Tibial nerve (tissue), 4 donors: ENCODE measurements at places on chromosomes 4 and X.
A peak's percentile ranks its signal among the peaks of the same experiment; 100 is the strongest.

- DNase-seq, result no peak
- H3K4me1 ChIP-seq, result no peaks in the 10 kb centered on the region
- no peak overlapping the region for H3K27ac ChIP-seq
- no peaks in the 10 kb centered on the region for H3K27me3 ChIP-seq
- no peaks in the 10 kb centered on the region for H3K36me3 ChIP-seq
Observed at GRCh38 chr4:31334086-31334910, 614.1 kb downstream of the PCDH7 start.

DNA sequence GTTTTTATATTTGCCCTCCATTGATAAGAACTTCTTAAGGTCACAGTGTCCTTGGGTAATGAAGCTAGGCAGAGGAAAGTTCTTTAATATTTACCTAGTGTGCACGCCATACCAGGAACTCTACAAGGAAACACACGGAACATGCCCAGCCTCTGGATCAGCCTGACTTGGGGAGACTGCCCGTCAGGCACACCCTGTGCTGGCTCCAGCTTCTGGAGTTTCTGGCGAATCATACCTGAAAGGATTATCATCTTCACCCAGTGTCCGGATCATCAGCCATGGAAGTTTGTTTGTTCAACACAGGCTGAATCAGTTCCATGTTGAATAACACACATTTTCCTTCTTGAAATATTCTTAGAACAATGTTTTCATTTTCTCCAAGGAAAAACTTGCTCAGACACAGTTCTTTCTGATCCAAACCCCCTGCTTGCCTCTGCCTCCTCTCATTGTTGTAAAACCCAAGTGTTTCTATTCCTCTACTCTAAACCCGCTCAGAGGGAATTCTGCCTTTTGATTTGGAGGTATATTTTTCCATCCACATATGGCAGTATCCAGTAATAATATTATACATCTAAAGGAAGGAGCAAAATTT, 176.7 kb downstream of the SHROOM3 start:
- H3K27me3 ChIP-seq, result no peaks in the 10 kb centered on the region
- no peaks in the 10 kb centered on the region for H3K36me3 ChIP-seq
- no peak overlapping the region for H3K27ac ChIP-seq
- peak; percentile 19 for DNase-seq
- H3K4me3 ChIP-seq, result no peak overlapping the region

GRCh38 chrX:108309144-108309543, 129.1 kb downstream of the COL4A6 start:
- no peak overlapping the region for H3K4me3 ChIP-seq
- DNase-seq, result no peak
- no peaks in the 10 kb centered on the region for H3K27me3 ChIP-seq
- H3K27ac ChIP-seq, result no peak overlapping the region

- H3K4me1 ChIP-seq, result no peaks in the 10 kb centered on the region
- DNase-seq, result no peak
- H3K4me3 ChIP-seq, result no peak overlapping the region
- H3K27ac ChIP-seq, result no peak overlapping the region
Observed at GRCh38 chr4:132910229-132910748, 238.8 kb upstream of the PCDH10 start.

GRCh38 chr4:86847571-86847970, 1.6 kb downstream of the SLC10A6 start:
- H3K4me1 ChIP-seq, result no peaks in the 10 kb centered on the region
- DNase-seq, result no peak
- H3K27ac ChIP-seq, result peak overlapping the region; percentile 54
- peak overlapping the region; percentile 20 for H3K4me3 ChIP-seq
- H3K36me3 ChIP-seq, result no peaks in the 10 kb centered on the region
- H3K27me3 ChIP-seq, result no peaks in the 10 kb centered on the region

- no peaks in the 10 kb centered on the region for H3K27me3 ChIP-seq
- H3K27ac ChIP-seq, result peak overlapping the region; percentile 15
- DNase-seq, result no peak
- H3K4me3 ChIP-seq, result peak overlapping the region; percentile 80
Observed at GRCh38 chr4:153467897-153468262, 1.7 kb downstream of the TMEM131L start.

DNA sequence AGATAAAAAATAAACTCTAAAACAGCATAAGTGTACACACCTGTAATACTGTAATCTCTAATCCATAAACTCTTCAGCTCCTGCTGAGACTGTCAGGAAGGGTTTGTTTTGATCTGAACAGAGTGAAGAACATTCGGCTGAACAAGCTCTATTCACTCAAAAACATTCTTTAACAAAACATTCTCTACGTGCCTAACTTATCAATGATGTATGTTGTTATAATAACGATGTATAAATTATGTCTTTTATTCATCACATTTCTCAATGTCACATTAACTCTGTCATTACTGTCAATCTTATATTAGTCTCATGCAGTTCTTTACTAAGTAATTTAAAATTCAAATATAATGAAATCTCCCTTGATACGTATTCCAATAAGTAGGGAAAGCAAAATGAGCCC, 280.6 kb downstream of the FSTL5 start:
- H3K27me3 ChIP-seq, result no peaks in the 10 kb centered on the region
- H3K27ac ChIP-seq, result no peak overlapping the region
- H3K36me3 ChIP-seq, result no peaks in the 10 kb centered on the region
- DNase-seq, result no peak
- H3K4me1 ChIP-seq, result no peaks in the 10 kb centered on the region

GRCh38 chr4:41156574-41156973, 57.8 kb downstream of the APBB2 start:
- DNase-seq, result no peak
- H3K4me3 ChIP-seq, result no peak overlapping the region
- H3K4me1 ChIP-seq, result no peaks in the 10 kb centered on the region
- no peak overlapping the region for H3K27ac ChIP-seq
- no peaks in the 10 kb centered on the region for H3K27me3 ChIP-seq
- H3K36me3 ChIP-seq, result no peaks in the 10 kb centered on the region

GRCh38 chr4:62093735-62094134, 893.6 kb downstream of the ADGRL3 start:
- no peaks in the 10 kb centered on the region for H3K36me3 ChIP-seq
- H3K27me3 ChIP-seq, result no peaks in the 10 kb centered on the region
- no peak for DNase-seq
- no peak overlapping the region for H3K4me3 ChIP-seq
- no peak overlapping the region for H3K27ac ChIP-seq

GRCh38 chrX:154600759-154601374, 15.9 kb downstream of the CTAG1A start:
- H3K36me3 ChIP-seq, result no peaks in the 10 kb centered on the region
- DNase-seq, result no peak
- H3K27me3 ChIP-seq, result no peaks in the 10 kb centered on the region
- H3K27ac ChIP-seq, result no peak overlapping the region
- no peak overlapping the region for H3K4me3 ChIP-seq

- no peaks in the 10 kb centered on the region for H3K27me3 ChIP-seq
- no peaks in the 10 kb centered on the region for H3K4me1 ChIP-seq
- no peaks in the 10 kb centered on the region for H3K36me3 ChIP-seq
- H3K27ac ChIP-seq, result peak overlapping the region; percentile 98
- H3K4me3 ChIP-seq, result peak overlapping the region; percentile 83
Observed at GRCh38 chrX:53088136-53088974, 5.6 kb upstream of the KANTR start.

- no peaks in the 10 kb centered on the region for H3K27me3 ChIP-seq
- H3K36me3 ChIP-seq, result no peaks in the 10 kb centered on the region
- H3K4me1 ChIP-seq, result no peaks in the 10 kb centered on the region
- H3K27ac ChIP-seq, result no peak overlapping the region
- DNase-seq, result no peak
- no peak overlapping the region for H3K4me3 ChIP-seq
Observed at GRCh38 chr4:78038704-78039103, 18.4 kb upstream of the FRAS1 start.

DNA sequence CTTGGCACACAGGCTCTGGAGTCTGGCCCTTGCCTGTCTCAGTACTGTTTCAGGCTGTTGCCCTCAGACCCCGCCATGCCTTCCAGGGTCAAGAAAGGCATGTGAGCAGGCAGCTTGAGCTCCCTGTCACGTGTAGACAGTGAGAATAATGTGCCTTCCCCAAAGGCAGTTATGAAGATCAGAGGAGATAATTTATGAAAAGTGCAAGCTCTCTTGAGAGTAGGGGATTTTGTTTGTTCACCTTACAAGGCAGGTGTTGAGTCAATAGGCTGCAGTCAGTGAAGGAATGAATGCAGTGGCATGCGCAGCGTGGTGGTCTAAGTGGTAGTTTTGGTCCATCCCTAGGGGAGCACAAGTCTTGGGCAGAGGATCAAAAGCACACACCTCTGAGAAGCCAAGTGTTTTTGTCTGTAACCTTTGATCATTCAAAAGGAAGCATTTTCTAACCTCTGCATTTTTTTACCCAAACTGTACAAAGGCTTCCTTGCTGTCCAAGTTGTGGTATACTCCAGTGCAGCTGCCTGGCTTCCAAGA, 14.4 kb downstream of the HADH start:
- H3K27me3 ChIP-seq, result no peaks in the 10 kb centered on the region
- H3K4me3 ChIP-seq, result no peak overlapping the region
- DNase-seq, result no peak
- peaks cover 20% of the 10 kb centered on the region for H3K4me1 ChIP-seq
- H3K36me3 ChIP-seq, result no peaks in the 10 kb centered on the region

- DNase-seq, result no peak
- H3K27me3 ChIP-seq, result peaks cover 29% of the 10 kb centered on the region
- H3K27ac ChIP-seq, result peak overlapping the region; percentile 78
- peak overlapping the region; percentile 51 for H3K4me3 ChIP-seq
- H3K36me3 ChIP-seq, result no peaks in the 10 kb centered on the region
Observed at GRCh38 chr4:1171311-1172227, 814 bp downstream of the SPON2 start.

- H3K27me3 ChIP-seq, result no peaks in the 10 kb centered on the region
- peaks cover under 1% of the 10 kb centered on the region for H3K36me3 ChIP-seq
- H3K4me3 ChIP-seq, result no peak overlapping the region
- no peak for DNase-seq
- H3K27ac ChIP-seq, result no peak overlapping the region
Observed at GRCh38 chr4:5423670-5424069, 284.7 kb downstream of the EVC2 start.

- no peaks in the 10 kb centered on the region for H3K27me3 ChIP-seq
- no peak overlapping the region for H3K4me3 ChIP-seq
- no peak for DNase-seq
- H3K36me3 ChIP-seq, result no peaks in the 10 kb centered on the region
Observed at GRCh38 chr4:148022975-148023374, 291.1 kb downstream of the ARHGAP10 start.

DNA sequence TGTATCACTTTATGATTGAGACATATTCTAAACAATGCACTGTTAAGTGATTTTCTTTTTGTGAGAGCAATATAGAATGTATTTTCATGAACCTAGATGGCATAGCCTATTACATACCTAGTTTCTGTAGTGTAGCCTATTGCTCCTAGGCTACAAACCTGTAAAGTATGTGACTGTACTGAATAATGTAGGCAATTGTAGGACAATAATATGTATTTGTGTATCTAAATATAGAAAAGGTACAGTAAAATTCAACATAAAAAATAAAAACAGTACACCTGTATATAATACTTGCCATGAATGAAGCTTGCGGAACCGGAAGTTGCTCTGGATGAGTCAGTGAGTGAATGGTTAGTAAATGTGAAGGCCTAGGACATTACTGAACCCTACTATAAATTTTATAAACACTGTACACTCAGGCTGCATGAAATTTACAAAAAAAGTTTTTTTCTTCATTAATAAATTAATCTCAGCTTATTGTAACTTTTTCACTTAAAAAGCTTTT, 106.7 kb downstream of the VSIG4 start:
- no peak overlapping the region for H3K4me3 ChIP-seq
- no peaks in the 10 kb centered on the region for H3K36me3 ChIP-seq
- H3K27me3 ChIP-seq, result peaks cover 4% of the 10 kb centered on the region
- no peak for DNase-seq

DNA sequence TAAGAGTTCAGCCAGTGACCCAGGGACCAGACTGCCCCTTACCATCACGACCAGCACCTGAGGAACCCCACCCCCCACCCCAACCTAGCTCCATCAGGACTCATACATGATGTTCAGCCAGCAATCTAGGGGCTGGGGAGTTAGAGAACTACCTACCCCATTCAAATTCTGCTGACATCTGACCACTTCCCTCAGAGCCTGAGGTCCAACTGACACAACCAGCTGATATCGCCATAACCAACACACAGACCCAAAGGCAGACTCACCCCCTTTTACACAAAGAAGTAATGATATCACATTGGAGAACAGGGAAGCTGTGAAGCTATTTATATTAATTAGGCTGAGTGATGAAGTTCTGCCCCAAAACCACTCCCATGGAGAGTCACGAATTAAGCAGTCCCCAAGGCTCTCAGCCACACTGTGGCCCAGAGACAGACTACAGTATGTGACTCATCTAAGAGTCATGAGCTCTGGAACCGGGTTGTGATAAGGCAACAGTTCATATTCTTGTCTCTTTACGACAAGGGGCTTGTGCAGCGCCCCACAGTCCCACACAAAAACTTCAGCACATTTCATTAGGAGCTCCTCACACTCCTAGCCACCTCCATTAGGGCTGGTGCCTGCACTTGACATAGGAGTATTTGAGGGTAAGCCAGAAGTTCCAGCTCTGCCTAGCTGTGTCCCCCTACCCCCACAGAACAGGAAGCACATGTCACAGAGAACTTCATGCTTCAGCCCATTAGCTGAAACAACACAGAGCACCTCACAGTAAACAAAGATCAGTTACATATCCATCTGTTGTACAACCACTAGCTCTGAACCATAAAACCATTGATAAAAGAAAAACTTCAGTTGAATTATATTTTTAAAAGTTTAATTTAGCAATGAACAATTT, 184.7 kb upstream of the ZCCHC13 start:
- no peak for DNase-seq
- no peaks in the 10 kb centered on the region for H3K36me3 ChIP-seq
- no peak overlapping the region for H3K27ac ChIP-seq
- H3K4me3 ChIP-seq, result no peak overlapping the region
- no peaks in the 10 kb centered on the region for H3K27me3 ChIP-seq

- no peak for DNase-seq
- no peaks in the 10 kb centered on the region for H3K27me3 ChIP-seq
- no peak overlapping the region for H3K4me3 ChIP-seq
- H3K36me3 ChIP-seq, result no peaks in the 10 kb centered on the region
- no peak overlapping the region for H3K27ac ChIP-seq
Observed at GRCh38 chr4:188299161-188299560, 159.9 kb downstream of the TRIML1 start.

DNA sequence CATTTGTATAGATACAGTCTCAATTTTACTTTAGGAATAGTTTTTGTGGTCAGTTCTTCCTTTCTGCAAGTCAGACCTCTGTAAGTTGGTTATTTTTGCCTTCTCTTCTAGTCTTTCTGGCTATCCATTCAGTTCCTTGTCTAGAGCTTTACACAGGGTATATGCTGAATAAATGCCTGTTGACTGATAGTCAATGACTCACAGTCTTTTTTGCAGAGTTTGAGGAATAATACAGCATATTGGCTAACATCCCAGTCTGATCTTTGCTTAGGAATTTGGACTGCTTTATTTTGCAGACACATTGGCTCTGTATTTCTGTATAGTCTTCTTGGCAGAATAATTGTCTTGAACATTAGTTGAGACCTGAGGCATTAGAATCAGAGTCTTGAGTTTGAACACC, 132.4 kb downstream of the MAGEC1 start:
- H3K27me3 ChIP-seq, result no peaks in the 10 kb centered on the region
- no peaks in the 10 kb centered on the region for H3K4me1 ChIP-seq
- no peak overlapping the region for H3K27ac ChIP-seq
- DNase-seq, result no peak
